SIG-M5 (cell line): ENCODE measurements at places on chromosomes 6 and 20.

DNA sequence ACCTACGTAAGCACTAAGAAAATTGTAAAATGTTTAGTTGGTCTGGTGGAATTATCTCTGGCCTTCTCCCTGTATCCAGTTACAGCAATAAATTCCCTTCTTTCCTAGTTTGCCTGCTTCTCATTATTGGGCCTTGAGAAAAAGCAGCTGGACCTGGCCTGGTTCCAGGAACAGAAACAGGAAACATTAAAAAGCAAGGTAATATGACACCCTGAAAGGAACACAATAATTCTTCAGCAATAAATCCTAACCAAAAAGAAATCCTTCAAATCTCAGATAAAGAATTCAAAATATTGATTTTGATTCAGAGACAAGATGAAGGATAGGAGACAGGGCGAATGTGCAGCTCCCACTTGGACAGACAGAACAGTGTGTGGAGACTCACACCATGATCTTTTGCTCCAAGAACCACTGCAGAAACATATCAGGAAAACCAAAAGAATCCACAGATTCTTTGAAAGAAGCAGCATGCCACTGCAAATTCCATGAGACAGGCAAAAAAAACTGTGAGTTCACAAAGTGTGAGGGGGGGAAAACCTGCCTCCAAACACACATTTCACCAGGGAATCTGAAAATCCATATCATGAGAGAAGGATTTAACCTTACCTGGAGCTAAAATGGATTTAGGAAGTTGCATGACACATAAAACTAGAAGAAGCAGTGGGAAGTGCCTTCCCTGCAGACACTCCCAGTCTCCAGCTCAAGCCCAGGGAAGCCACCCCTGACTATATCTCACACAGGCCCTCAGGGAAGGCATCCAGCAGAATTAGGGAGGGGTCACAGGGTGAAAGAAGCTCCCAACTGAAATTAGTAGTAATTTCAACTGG, 28.9 kb downstream of the TREM1 start:
- DNase-seq = no peak

DNA sequence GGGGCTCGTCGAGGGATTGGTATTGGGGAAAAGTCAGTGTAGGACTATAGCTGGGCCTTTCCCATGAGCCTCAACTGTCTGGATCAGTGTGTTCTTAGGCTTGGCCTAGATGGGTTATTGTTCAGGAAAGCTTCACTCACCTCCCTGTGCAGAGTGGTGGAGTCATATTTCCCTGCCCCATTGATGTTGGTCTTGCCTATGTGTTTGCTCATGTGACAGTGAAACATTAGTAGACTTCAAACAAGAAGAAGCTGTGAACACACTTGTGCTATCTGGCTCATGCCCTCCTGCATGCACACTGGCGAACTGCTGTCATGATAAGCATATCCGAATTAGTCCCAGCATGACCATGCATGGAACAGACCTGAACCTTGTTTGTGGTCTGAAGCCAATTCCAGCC, 171.1 kb downstream of the DHX35 start:
- no peak for DNase-seq

DNA sequence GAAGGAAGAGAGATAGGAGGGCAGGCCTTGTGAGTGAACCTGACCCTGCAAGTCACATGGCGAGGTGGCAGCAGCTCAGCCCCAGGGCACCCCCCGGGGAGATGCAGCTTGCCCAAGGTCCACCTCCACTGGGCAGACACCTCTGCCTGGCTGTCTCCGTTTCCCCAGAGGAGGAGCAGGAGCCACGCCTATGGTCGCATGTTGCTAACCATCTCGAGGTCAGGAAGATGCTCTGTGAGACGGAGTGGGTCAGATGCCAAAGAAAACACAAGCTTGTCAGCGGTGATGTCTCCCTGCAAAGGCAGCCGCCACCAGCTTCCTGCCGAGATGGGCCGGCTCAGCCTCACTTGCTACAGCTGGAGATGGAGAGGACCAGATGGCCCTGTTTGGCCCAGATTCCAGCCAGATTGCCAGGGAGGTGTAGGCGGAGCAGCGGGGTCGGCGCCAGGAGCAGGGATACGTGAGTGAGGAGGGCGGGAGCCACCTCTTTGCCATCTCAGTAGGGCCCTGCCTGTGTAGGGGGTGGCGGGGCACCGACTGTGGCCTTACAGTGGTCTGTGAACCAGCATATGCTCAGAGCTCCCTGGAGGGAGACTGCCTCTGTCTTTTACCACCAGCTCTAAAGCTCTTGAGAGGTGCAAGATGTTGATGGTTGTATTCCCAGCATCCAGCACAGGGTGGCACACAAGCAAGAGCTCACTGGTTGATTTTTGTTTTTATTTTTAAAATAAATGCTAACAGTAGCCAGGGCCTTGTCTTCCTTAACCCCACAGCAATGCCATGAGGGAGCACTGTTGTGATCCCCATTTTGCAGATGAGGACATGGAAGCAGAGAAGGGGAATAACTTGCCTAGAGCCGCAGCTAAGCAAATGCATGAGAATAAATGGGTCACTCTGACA, 42.9 kb upstream of the FAM83D start:
- DNase-seq = no peak

- DNase-seq = no peak
Observed at GRCh38 chr6:145865175-145865574, 50.6 kb upstream of the FBXO30 start.

DNA sequence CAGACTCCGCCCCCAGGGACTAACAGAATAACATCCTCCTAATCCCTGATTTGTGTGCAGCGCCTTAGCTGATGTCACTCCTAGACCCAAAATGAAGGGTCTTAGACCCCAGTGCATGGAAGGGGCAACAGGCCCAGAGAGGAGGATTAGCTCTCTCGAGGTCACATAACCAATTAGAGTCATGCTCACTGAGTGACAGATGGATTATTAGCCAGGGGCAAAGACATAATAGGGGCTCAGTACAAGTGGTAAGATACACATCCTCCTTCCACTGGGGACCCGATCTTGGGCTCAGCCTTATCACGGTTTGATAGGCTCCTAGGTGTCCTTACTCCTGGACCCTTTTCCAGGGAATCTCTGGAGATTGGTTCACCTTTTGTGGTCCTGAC, 858 bp downstream of the TP53INP2 start:
- no peak for DNase-seq

- DNase-seq = no peak
Observed at GRCh38 chr20:61731363-61732181, 334.1 kb downstream of the TAF4 start.

GRCh38 chr20:6416371-6416770, 293.5 kb upstream of the FERMT1 start:
- no peak for DNase-seq

- DNase-seq = peak; percentile 86
Observed at GRCh38 chr20:40497899-40498691, 190.9 kb downstream of the MAFB start.

GRCh38 chr6:46932526-46933319, 11.0 kb upstream of the ADGRF5 start:
- no peak for DNase-seq

DNA sequence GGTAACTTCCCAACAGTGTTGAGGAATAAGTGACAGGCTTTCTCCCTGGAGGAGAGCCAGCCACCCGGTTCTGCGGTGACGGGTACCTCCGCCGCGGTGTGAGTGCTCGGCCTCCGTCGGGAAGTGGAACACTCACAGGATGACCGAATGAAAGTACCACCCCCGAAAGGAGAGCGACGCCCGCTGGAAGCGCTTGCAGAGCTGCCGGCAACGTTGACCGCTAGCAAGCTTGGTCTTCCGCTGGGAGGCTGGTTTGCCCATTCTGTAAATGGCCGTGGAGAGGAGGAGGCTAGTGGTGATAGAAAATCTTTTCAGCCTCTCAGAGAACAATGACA, 614 bp upstream of the TMEM242 start:
- DNase-seq = no peak

- peak; percentile 25 for DNase-seq
Observed at GRCh38 chr6:113433335-113433991, 423.7 kb upstream of the MARCKS start.

DNA sequence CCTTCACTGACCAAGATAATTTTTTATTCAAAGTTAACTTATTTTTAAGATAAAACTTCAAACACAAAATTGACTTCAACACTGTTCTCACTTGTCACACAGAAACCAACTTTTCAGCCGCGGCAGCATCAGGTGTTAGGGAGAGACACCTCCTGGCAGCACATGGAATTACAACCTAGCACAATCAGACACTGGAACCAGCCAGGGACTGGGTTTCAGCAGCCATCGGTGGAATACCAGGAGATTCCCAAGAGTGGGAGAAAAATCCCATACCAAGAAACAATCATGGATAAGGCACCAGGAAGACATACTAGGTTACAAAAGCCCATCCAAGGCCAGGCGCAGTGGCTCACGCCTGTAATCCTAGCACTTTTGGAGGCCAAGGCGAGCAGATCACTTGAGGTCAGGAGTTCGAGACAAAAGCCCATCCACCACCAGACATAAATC, 70.0 kb downstream of the SNX5 start:
- DNase-seq = no peak

GRCh38 chr6:143973097-143973966, 34.7 kb downstream of the PLAGL1 start:
- no peak for DNase-seq

DNA sequence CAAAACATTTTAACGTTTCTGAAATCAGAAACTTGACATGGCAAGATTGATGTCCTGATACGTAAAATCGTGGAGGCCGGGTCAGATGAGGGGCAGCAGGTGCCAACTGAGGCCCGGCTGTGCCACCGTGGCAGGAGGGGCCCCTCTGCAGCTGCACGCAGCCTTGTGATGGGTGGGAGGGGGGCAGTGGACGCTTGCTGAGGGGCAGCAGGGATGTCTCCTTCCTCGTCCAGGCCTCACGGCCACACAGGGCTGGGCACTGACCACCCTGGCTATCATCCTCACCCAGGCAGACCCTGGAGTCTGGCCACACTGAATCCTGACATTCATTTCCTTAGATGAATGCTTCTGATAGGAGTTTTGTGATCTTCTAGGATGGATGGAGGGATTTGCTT, 114.7 kb downstream of the ERMARD start:
- no peak for DNase-seq

GRCh38 chr6:22368794-22369193, 72.0 kb upstream of the PRL start:
- DNase-seq = no peak

- no peak for DNase-seq
Observed at GRCh38 chr6:100230953-100231316, 233.8 kb downstream of the SIM1 start.

DNA sequence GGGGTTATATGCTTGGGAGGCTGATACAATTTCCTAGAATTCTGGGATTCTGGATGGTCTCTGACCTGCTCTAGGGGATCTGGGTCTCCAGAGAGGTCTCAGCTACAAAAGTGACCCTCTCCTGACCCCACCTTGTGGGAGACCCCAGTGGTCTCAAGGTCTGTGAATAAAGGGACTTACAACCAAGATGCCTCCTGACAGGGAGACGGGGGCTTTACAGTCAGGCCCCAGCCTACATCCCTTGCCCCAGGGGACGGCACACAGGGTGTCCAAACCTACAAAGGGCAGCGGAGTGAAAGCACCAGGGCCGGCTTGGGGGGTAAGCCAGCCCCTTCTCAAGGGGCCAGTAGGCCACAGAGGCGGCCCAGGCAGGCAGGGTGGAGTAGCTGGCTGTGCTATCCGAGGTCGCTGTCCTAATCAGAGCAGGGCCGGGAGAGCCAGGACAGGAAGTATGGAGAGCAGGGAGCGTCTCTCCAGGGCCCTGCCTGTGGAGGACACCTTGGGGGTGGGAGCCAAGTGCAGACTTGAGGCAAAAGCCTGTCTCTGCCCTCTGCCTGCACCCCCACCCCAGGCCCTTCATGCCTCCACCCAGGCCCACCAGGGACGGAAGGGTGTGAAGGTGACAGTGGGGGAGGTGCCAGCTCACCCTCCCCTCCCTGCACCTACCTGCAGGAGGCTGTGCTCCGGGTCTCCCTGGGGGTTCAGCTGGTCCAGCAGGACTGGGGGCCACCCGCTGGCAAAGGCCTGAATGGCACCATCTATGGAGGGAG, 3.5 kb downstream of the GFRA4 start:
- no peak for DNase-seq

GRCh38 chr6:18371010-18371409, 16.1 kb upstream of the RNF144B start:
- DNase-seq = no peak

DNA sequence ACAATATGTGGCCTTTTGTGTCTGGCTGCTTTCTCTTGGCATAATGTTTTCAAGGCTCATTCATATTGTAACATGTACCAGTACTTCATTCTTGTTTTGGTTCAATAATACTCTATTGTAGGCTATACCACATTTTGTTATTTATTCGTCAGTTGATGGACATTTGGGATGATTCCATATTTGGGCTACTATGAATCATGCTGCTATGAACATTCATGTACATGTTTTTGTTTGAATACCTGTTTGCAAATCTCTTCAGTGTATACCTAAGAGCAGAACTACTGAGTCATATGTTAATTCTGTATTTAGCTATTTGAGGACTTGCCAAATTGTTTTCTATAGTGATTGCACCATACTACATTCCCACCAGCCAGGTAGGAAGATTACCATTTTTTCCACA, 259.9 kb downstream of the GMPR start:
- no peak for DNase-seq

GRCh38 chr6:152948150-152948768, 34.6 kb downstream of the FBXO5 start:
- DNase-seq = no peak

DNA sequence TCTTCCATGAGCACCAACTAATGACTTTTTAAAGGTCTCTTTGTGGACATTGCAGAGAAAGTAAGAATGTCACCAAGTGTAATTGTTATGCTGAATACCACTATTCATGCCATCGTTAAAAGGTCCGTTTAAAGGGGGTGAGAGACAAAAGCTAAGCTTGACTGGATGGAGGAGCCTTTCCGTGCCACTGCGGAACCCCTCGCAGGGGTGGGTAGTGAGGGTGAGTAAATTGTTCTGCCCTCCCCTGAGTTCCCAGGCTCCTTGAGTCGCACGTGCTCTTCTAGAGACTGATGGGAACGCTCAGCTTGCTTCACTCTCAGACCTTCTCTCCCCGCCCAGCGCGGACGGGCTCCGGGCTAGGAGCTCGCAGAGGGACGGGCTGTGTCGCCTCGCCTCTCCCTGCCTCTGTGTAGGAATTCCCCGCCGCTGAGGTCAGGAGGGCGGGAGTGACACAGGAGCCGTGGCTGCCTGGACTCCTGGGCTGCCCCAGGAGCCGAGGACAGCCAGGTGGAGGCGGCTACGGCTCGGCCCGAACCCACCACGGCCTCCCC, 314.8 kb upstream of the QKI start:
- DNase-seq = no peak

GRCh38 chr20:62219992-62220665, at the start of gene HRH3:
Gene HRH3 (minus strand): TSS chr20:62220278. CDS start chr20:62219970, 308 bp downstream.
- no peak for DNase-seq
